T-cell (primary cell): ENCODE measurements at places on chromosomes 6 and 20.

DNA sequence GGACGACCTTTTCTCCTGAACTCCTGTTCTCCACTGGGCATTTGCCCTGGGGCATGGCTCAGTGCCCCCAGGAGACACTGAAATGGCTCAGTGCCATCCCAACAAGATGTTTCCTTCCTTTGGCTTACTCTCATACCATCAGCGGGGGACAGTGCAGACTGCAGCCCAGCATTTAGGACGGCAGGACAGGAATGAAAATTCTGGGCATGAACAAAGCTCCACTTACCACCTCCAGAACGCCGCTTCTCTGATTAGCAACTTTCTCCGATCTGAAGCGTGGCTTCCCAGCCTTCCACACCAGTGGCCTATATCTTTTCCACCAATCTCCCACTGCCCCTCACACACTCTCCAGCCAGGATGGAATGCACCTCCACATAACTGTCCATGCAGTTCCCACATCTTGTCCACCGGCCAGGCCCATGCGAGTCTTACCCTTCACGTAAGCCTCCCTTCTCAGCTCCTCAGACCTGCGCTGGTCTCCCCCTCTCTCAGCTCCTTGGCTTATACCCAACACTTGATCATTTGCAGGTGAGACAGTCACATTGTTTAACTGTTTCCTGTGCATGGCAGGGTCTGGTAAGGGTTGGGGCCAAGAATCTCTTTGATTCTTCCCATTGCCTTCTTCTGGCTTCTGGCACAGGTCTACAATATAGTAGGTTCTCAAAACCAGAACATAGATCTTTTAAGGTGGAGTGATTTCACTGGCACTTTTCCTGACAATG is 114.5 kb downstream of the FYN start:
- DNase-seq, result peak; percentile 29

DNA sequence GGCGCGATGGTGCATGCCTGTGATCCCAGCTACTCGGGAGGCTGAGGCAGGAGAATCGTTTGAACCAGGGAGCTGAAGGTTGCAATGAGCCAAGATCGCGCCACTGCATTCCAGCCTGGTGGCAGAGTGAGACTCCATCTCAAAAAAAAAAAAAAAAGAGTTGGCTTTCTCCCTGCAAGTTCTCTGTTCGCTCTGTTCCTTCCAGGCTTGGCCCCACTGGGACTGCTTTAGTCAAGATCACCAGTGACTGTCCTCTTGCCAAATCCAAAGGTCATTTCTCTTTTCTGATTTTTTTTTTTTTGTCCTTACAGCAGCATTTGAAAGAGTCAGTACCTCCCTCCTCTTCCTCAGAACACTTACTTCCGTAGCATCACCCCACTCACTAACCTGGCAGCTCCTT is 10.8 kb upstream of the GNRH2 start:
- no peak for DNase-seq

GRCh38 chr20:20277894-20278335 is 90.0 kb upstream of the INSM1 start:
- no peak for DNase-seq

- DNase-seq, result no peak
Observed at GRCh38 chr20:46438156-46438750, 31.8 kb upstream of the ELMO2 start.

- DNase-seq, result no peak
Observed at GRCh38 chr20:460707-461106, 1.6 kb downstream of the TBC1D20 start.

- DNase-seq, result no peak
Observed at GRCh38 chr20:41006126-41006935, 22.3 kb upstream of the TOP1 start.

DNA sequence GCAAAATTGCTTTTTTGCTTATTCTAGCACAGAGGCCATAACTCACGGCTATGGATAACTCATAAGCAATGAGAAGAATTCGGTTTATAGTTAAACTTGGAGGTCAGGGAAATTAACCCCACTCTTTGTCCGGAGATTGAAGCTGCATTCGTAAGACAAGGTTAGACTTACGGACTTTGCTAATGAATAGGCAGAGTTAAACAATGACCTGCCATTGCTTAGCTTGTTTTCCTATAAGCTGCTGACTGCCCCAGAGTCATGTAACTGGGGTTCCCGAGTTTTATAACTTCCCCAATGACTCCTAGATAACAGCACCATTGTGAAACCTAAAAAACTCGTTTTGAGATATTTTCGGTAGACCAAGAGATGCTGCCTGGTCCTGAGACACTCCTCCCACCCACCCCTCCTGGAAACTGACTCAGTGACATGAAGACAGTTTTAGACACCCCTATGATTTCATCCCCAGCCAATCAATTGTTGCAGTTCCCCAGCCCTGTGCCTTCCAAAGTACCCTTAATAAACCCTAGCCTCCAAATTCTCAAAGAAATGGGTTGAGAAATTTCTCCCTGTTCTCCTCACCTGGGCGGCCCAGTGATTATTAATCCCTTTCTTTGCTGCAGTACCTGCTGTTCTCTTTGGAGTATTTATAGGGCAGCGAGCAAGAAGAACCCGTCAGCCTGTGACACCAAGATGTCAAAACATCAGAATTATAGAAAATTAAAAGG is 33.1 kb upstream of the MCUR1 start:
- no peak for DNase-seq

- DNase-seq, result no peak
Observed at GRCh38 chr6:21603082-21603952, 9.8 kb downstream of the SOX4 start.

- DNase-seq, result no peak
Observed at GRCh38 chr6:110355022-110355421, 3.1 kb downstream of the METTL24 start.

DNA sequence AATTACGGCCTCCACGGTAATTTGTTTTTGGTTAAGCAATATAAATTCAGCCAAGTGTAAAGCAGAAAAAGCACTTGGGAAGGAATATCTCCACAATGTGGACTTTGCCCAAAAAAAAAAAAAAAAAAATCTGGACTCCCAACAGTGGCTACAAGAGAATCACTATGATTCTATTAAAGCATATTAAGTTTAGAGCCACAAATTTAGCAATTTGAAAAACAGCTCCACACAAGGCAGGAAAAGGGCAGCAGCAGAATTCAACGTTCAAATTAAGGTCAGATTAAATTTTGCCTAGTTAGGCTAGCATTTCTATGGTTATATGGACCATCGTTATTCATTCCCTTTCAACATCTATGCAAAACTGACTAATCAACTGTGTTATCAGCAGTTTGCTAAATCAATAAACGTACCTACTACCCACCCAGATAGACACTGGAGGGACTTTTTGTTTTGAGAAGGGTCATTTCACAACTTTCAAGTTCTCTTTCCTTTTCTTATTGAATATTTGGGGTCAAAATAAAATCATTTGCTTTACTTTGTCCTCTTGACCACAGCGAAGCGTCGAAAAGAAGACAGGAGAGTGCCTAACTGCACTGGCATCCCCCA is 1.0 kb downstream of the MCM9 start:
- DNase-seq, result no peak

GRCh38 chr20:51610761-51611624 is 68.5 kb upstream of the NFATC2 start:
- DNase-seq, result no peak

DNA sequence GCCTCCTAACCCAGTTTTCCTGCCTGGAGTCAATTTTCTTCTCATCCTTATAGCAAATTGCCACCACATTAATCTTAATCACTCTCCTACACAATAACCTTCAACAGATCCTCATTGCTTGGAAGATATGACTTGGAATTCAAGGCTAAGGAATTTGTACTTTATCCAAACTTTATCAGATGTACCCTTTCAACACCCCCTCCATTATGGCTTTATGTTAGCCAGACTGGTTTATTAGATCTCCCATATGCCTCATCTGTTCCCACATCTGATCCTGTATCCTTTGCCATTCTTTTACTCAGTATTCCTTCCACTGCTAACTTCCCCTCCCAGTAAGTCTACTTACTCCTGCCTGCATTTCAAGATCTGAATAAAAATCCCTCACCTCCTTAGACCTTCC is 4.0 kb upstream of the FRK start:
- no peak for DNase-seq

GRCh38 chr6:37407948-37408347 is 25.1 kb upstream of the CMTR1 start:
- DNase-seq, result no peak

DNA sequence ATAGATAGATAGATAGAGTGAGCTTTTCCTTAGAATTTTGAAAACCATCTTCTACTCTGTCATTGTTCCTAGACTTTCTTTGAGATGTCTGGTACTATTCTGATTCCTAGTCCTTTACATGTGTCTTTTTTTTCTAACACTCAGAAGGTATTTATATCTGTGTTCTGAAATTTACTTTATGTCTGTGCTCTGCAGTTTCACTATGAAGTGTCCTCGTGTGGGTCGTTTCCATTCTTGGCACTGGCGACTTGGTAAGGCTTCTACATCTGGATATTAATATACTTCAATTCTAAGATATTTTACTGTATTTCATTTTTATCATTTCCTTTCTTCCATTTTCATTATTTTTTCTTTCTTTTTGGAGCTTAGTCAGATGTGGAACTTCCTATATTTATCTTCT is 87.0 kb downstream of the FHL5 start:
- no peak for DNase-seq

DNA sequence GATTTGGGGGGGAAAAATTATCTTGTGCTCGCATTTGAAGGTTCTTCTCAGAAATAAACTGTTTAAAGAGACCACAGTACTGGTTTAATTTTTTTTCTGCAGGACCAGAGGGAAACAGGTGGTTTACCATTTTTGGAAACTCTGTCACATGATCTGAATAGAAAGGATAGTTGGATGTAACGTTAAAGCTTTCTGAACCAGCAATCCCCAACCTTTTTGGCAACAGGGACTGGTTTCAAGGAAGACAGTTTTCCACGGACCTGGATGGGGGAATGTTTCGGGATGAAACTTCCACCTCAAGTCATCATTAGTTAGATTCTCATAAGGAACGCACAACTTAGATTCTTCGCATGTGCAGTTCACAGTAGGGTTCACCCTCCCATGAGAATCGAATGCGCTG is 50.4 kb downstream of the MCM8 start:
- DNase-seq, result no peak

DNA sequence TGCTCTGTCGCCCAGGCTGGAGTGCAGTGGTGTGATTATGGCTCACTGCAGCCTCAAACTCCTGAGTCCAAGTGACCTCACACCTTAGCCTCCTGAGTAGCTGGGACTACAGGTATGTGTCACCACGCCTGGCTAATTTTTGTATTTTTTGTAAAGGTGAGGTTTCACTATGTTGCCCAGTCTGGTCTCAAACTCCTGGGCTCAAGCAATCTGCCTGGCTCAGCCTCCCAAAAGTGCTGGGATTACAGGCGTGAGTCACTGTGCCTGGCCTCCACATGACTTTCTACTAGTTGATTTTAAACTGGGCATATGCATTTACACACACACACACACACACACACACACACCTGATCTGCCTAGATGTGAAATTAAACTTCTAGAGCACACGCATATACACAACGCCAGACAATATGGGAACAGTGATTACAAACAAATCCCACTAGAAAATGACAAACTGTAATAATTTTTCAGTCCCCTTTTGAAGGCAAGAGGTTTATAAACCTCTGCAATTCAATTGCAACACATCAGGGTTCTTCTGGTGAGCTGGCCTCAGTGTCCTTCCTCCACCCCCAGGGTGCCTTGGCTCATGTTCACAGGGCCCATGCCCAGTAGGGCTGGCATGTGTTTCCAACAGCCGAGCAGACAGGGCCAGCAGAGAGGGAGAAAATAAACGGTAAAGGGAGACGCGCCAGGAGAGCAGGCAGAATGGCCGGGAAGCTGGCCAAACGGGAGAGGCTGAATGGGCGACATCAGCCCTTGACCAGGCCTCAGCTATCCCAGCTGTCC is 31.2 kb downstream of the PARD6B start:
- no peak for DNase-seq

DNA sequence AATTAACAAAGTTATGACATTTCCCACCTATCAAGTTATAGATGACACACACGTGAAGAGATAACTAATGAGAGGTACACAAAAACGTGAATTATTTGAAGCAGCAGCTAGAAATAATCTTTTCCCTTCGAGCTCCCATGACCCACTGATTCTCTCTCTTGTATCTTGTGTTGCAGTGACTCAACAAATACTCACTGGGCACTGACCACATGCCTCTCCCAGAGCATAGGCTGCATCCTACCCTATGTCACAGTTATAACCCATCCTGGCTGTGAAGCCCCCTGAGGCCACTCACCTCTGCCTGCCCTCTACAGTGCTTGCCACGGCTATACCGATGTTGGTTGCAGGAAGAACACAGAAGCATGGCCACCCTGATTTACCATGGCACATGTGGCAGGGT is 91.8 kb downstream of the INSM1 start:
- DNase-seq, result no peak

GRCh38 chr6:13248053-13248452 is 80.3 kb downstream of the TBC1D7 start:
- no peak for DNase-seq

- DNase-seq, result no peak
Observed at GRCh38 chr6:128806261-128806660, 76.7 kb upstream of the LAMA2 start.

- DNase-seq, result no peak
Observed at GRCh38 chr6:138509371-138509770, 10.1 kb upstream of the NHSL1 start.

- DNase-seq, result no peak
Observed at GRCh38 chr20:25239387-25240370, 8.2 kb upstream of the PYGB start.

GRCh38 chr20:14193443-14193842 is 144.0 kb downstream of the FLRT3 start:
- DNase-seq, result no peak

DNA sequence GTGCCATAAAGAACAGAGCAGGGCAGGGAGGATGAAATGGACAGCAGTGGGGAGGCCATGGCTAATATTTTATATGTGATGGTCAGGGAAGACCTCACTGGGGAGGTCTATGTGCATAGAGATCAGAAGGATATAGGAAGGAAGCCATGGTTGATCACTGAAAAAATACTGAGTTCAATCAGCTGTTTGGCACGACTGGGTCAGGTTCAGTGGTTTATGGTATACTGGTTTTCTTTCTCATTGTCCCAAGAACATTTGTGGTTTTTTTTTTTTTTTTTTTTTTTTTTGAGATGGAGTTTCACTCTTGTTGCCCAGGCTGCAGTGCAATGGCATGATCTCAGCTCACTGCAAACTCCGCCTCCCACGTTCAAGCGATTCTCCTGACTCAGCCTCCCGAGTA is 78.3 kb upstream of the TIAM2 start:
- DNase-seq, result no peak

DNA sequence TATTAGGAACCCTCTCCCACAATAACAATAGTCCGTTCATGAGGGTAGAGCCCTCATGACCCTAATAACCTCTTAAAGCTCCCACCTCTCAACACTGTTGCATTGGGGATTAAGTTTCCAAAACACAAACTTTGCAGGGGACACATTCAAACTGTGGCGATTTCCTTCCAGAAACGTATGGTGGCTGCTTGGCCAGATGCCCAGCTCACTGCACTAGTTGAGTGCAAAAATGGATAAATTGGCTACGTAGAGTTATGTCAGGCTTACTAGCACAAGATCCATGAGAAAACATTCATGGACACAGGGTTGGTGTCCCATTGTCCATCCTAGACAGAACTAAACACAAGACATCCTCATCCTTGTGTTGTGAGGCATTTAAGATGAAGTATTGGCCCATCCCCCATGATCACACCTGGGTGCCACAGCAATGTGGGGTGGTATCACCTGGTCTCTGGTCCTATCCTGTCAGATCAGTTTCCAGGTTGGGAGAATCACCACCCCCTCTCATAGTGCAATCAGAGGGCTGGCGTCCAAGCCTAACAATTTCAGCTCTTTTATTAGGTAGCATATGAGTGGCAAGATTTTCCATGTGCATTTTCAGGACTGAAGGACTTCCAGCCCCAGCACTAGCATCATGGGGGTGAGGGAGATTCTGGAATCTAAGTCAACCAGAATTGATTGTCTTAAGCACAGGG is 63.4 kb upstream of the ELOVL5 start:
- no peak for DNase-seq
